Posterior vena cava (tissue), 2 donors: ENCODE measurements at places on chromosomes 5 and 9. TPM values are rescaled to one million over a fixed set of nuclear protein-coding genes. Genes with fewer than 3 reads are reported as not detected.

GRCh38 chr5:54902791-54903473 lies 82.5 kb downstream of the ESM1 start:
- no peak for DNase-seq

- DNase-seq, result no peak
Measured at GRCh38 chr5:15525703-15526275, 25.8 kb downstream of the FBXL7 start.

DNA sequence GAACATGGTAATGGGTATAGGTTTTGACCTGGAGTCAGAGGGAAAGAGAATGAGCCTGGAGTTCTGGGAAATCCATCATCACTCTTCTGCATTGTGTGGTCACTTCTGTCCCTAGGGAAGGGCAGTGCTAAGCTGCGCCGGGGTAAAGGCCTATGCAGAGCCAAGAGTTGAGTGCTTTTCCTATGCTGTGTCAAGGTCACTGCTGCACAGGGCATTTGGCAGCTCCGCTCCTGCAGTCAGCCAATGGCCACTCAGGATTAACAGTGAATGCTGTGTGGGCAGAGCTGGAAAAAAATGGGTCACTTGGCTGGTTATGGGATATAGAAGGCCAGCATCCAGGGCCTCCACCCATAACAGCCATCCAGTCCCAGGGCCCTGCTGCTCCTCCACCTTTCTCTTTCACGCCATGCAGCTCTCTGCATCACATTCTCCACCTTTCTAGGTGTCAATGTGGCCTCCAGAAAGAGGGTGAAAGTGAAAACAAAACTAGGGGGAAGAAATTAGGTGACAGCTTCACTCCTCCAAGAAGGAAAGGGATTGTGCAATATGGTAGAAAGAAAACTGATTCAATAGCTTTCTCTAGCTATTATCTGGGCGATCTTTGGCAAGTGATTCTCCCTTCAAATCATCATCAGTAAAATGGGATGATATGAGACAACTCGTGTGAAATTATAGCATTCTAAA lies 279.3 kb upstream of the ANKRD55 start:
- no peak for DNase-seq

DNA sequence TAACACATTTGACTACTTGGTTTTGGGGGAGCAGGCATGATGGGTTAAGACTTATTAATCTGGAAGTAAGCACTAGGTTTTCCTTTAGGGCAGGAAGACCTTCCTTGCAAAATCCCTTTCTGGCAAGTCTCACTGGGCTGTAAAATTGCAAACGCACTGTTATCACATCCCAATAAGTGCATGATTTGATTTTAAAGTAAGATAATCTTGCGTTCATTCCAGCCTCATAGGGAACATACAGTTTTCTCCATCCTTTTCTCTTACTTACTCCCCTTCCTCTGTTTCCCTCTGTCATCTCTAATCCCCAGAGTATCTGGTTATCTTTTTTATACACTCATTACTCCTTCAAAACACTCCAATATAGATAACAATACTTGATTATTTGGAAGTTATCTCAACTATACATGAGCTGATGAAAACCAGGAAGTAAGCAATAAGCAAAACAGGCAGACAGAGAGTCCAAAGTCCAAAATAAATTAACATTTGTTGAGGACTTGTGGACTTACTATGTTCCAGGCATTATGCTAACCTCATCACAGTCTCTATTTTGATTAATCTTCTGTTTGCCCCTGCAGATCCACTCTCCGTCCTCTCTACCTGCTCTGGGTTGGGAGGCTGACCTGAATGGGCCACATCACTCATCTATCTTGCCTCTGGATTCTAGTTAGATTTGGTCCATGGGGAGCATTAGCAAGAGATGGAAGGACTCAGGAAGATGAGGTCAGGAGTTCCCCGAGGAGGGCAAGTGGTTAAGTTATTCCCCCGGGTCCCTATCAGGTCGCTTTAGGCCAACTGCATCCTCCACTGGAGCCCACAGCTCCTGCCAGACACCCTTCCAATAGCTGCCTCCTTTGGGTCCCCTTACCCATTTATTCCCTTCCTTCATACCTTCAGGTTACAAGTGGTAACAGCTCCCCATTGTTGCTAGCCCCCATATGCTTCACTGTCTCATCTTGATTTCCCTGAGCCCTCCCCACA lies 60.2 kb downstream of the SLC22A5 start:
- DNase-seq, result no peak

GRCh38 chr5:94066437-94067207 lies 325.2 kb upstream of the POU5F2 start:
- no peak for DNase-seq

- peak; percentile 74 for DNase-seq
Measured at GRCh38 chr5:149773291-149774095, 43.4 kb downstream of the PPARGC1B start.

DNA sequence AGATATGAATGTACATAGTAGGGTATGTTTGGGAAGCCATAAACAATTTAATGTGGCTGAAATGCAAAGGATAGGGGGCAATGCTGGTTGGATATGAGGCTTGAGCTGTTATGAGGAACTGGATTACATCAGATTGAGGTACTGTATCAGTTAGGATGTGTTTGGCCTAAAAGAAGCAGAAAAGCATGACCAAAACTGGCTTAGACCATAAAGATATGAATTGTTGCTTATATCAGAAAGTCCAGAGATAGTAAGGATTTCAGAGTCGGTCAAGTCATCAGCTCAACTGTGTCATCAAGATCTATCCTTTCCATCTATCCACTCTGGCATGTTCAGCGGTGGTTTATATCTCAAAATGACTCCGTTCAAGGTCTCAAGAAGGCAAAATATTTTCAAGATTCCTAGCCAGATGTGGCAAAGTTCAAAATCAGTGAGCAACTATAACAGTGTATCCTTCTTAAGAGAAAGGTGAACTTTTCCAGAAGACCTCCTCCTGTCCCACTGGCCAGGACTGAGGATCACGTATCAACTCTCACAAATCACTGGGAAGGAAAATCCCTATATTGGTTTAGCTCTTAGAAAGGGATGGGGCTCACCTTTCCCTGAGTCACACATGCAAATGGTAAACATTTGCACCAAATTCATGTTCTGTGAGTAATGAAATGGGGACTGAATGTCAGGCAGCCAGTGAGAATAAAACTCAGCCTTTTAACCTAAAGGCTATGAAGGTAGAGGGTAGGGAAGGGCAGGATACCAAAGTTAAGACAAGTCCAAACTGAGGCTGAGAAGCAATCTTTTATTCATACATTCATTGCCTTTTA lies 257.8 kb downstream of the TRIM32 start:
- no peak for DNase-seq

GRCh38 chr5:71778678-71779276 lies 59.7 kb downstream of the CARTPT start:
- no peak for DNase-seq

GRCh38 chr5:176470539-176470938 lies 22.4 kb downstream of the FAF2 start:
- DNase-seq, result no peak

DNA sequence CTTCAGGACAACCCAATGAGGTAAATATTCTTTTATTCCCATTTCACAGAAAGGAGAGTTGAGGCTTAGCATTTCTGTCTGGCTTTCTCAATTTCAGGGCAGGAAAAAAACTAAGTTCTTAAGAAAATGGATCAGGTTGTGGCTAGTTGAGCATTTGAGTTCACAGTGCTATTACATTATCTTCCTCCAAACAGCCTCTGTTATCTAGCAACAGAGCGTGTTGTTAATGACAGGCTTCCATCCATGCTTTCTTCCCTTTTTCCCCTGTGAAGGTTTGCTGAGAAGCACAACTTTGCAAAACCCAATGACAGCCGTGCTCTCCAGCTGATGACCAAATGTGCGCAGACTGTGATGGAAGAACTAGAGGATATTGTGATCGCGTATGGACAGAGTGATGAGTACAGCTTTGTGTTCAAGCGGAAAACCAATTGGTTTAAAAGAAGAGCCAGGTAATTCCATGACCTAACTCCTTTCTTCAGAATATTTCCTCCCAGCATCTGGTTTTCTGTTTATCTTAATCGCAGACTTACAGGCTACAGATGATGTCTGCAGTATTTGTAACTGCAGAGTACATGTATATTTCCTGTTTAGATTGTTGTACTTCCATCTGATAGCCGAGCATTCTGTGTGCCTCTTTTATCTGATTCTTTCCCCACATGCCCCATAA lies 1.5 kb downstream of the THG1L start:
- no peak for DNase-seq

DNA sequence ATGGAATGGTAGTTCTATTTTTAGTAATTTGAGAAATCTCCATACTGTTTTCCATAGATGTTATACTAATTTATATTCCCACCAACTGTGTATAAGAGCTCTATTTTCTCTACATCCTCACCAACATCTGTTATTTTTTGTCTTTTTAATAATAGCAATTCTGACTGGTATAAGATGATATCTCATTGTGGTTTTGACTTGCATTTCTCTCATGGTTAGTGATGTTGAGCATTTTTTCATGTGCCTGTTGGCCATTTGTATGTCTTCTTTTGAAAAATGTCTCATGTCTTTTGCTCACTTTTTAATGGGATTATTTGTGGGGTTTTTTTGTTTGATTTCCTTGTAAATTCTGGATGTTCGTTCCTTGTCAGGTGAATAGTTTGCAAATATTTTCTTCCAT lies 154.4 kb downstream of the ZSWIM6 start:
- DNase-seq, result no peak

DNA sequence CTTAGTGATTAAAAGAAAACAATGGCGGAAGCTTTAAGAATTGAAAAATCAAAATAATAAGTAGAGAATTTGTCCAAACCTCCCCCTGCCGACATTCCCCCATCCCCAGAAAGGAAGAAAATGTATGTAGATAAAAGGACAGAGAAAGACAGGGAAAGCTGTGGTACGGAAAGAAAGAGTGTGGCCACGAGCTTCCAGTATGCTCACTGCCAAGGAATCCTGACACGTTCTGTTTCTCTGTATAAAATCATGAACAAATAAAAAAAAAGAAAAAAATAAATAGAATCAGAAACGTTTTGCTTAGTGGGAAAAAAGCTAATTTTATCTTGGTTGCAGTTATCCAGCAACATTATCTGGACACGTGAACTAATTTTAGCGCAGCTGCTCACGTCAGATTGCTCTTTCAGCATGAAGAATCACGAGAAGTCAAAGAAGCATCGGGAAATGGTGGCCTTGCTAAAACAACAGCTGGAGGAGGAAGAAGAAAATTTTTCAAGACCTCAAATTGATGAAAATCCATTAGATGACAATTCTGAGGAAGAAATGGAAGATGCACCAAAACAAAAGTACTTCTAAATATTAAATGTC lies 15.2 kb downstream of the DNAJC21 start:
- DNase-seq, result no peak

DNA sequence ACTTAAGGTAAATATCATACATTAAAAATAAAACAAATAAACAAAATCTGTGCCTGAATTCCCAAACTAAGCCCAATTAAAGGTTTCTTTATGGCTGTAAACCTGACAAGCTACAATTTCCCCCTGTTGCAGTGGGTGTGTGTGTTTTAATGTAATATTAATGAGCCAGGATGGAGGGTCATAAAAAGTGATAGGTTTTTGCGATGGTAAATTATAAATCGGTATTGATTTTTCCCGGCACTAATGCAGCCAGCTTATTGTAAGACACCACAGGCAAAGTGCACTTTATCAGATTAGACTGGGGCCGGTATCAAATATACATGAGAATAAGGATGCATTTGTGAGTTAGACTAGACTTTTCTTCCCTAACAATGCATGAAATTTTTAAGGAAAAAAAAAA lies 120.4 kb downstream of the EBF1 start:
- DNase-seq, result no peak

- no peak for DNase-seq
Measured at GRCh38 chr9:129814432-129815223, 9.3 kb downstream of the TOR1A start.

- DNase-seq, result no peak
Measured at GRCh38 chr5:83787631-83788030, 67.0 kb upstream of the HAPLN1 start.

GRCh38 chr5:83767409-83767992 lies 46.8 kb upstream of the HAPLN1 start:
- DNase-seq, result no peak

Gene CXCL14
- total RNA-seq, result 52.6 TPM

Gene SLC6A19
- total RNA-seq, result 0.09 TPM

Gene PRUNE2
- 477 TPM for total RNA-seq

Gene SMIM32
- not detected for total RNA-seq

Gene COL5A1
- 196 TPM for total RNA-seq

Gene CYLC2
- total RNA-seq, result not detected

Gene FGFR4
- 1.0 TPM for total RNA-seq

Gene MYOZ3
- total RNA-seq, result 1.3 TPM

Gene ARAP3
- 14.7 TPM for total RNA-seq
